ENCODE measurements at places on chromosomes 3 and 15. TPM values are rescaled to one million over a fixed set of nuclear protein-coding genes. Genes with fewer than 3 reads are reported as not detected.

The LIPC gene
- total RNA-seq: 1.6 TPM

The RMDN3 gene
- 21.6 TPM for total RNA-seq

The CASR gene
- total RNA-seq: not detected

The SSUH2 gene
- total RNA-seq: not detected

The DPPA4 gene
- total RNA-seq: 2.3 TPM

The EPHA3 gene
- total RNA-seq: 0.65 TPM

The CP gene
- 0.61 TPM for total RNA-seq

The GJD2 gene
- total RNA-seq: 0.12 TPM

The C3orf85 gene
- not detected for total RNA-seq

The H1-8 gene
- not detected for total RNA-seq

The SAMMSON gene
- total RNA-seq: not detected

The TNFSF10 gene
- 2.8 TPM for total RNA-seq

The RBP2 gene
- total RNA-seq: not detected

The LINGO1 gene
- total RNA-seq: not detected

The ZNF502 gene
- 6.6 TPM for total RNA-seq

The ZNF80 gene
- not detected for total RNA-seq

The SPINT1 gene
- 0.12 TPM for total RNA-seq

The ARID3B gene
- total RNA-seq: 2.3 TPM

The SCG3 gene
- not detected for total RNA-seq

The EAF2 gene
- total RNA-seq: 1.5 TPM

The MUC20 gene
- 0.65 TPM for total RNA-seq

The CRELD1 gene
- total RNA-seq: 20.1 TPM

The CCDC54 gene
- not detected for total RNA-seq

The FGD5 gene
- total RNA-seq: 0.12 TPM

Measured in hair follicle dermal papilla cell (primary cell).